ENCODE measurements at places on chromosomes 4 and X. TPM values are rescaled to one million over a fixed set of nuclear protein-coding genes. Genes with fewer than 3 reads are reported as not detected.
A peak's percentile ranks its signal among the peaks of the same experiment; 100 is the strongest.

DNA sequence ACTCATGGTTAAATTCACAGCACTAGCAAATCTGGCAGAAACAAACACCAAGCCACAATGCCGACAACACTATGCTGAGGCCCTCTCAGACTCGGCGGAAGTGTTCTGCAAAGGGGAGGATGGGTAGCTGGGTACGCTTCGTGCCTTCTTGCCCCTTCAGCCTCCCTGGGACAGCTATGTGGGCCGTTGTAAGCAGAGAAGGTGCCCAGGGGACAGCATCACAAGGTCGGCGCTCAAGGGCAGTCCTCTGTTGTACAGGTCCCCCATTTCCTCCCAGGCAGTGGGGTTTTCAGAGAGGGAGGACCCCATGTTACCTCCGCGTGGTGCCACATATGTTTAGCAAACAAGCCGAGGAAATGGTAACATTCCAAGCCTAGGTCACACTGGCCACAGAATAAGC, 173.6 kb downstream of the AFAP1 start:
- no peak for DNase-seq

DNA sequence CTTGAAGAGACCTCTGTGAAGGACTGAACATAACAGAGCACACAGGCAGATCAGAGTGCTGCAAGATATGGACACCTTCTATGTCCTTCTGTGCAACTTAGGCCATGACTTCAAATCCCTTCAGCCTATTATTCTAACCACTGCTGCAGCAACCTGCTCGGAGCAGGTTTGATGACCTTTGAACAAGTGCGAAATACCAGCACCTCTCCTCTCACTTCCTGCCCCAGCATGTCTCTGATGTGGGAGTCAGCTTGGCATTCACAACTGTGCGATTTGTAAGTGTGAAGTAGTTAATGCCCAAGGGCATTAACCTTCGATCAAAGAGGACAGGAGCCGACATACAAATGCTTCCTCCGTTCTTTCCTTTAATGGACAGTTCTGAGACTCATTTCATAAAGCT, 1.6 kb upstream of the EXOC1 start:
- DNase-seq = no peak

DNA sequence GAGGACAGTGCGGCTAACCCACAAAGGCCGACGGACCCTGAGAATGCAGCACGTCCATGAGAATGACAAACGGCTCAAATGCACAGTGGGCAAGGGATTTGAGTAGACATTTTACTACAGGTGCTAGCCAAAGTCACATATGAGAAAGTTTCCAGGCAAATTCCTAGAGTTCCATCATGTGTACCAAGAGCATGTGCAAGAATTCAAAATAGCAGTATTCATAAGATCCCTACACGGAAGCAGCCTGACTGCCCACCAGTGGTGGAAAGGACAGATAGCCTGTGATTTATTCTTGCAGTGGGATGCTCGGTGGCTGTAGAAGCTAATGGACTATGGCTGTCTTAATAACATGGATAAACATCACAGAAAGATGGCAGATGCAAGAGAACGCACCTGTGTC, 68.0 kb downstream of the RGS12 start:
- DNase-seq = no peak

USP51 gene
- polyA plus RNA-seq = 12.3 TPM

GRCh38 chrX:41909068-41909467, 14.3 kb downstream of the CASK start:
- no peak for DNase-seq

DNA sequence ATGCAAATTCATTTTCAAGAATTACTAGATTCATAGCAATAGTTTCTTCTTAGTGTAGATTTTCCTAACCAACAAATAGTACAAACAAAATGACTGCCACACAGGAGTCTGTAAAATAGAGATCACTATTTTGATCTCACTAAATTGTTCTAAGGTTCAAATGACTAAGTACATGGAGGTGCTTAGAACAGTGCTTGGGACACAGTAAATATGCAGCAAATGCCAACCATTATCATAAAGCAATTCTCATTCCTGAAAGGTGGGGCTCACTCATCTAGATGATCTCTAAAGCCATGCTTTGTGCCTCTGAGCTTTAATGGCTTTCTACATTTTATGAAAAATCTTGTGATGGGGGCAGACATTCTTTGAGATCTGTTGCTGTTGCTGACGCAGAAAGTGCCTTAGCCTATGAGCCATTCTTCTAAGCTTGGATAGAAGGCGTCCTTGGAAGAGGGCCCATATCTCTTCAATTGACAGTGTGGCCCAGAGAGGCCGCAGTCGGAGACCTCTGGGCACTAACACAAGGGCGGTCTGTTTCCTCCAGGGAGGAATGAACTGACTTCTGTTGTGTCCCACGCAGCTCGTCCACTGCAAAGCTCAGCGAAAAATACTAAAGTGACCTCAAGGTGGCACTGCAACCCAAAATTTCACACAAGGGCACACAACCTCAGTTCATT, 23.5 kb downstream of the TLR10 start:
- DNase-seq = peak; percentile 50

CPLX1 gene
- 2.1 TPM for polyA plus RNA-seq

- DNase-seq = no peak
Measured at GRCh38 chr4:80180743-80181142, 16.6 kb upstream of the PRDM8 start.

CDKL2 gene
- 15.2 TPM for polyA plus RNA-seq

- DNase-seq = no peak
Measured at GRCh38 chrX:72159769-72160168, 21.8 kb upstream of the PIN4 start.

CENPE gene
- polyA plus RNA-seq = 10.9 TPM

DNA sequence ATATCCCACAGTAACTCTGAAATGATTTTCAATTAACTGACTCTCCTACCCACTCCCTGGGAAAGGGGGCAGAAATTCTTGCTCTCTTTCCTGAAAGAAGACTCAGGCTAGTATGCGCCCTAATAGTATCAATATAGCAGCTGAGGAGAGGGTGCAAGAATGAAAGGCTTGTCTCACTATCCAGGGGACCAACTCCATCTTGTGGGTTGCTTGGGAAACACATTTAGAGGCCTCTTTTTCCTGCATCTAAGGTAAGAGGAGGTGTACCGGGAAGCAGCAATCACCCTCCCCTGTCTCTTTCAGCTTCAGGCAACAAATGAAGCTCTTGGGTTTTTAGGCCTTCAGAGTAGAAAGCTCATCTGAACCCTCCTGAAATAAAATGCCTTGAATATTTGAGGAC, 11.3 kb downstream of the TMEM255A start:
- no peak for DNase-seq

DNA sequence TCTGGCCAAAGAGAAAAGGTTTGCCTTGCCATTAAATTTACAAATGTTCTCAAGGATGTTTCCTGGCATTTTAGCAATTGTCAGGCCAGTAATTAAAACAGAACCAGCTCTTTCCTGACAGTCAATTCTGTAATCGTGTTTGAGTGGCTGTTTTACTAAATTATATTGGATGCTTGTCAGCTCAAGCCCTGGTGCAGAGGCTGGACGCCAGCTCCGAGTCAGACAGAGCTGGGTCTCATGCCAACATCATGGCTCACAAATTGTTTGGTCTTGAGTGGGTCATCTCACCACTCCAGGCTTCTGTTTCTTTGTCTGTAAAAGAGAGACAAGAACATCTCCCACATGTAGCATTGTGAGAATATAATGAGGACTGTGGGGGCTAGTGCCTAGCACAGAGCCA, 190.3 kb upstream of the PSAPL1 start:
- no peak for DNase-seq

CENPVL1 gene
- not detected for polyA plus RNA-seq

MRFAP1 gene
- 404 TPM for polyA plus RNA-seq

SSX4B gene
- polyA plus RNA-seq = not detected

USP17L29 gene
- polyA plus RNA-seq = not detected

LPAR4 gene
- 16.8 TPM for polyA plus RNA-seq

GRCh38 chr4:24547979-24548378, 36.4 kb downstream of the DHX15 start:
- no peak for DNase-seq

DNA sequence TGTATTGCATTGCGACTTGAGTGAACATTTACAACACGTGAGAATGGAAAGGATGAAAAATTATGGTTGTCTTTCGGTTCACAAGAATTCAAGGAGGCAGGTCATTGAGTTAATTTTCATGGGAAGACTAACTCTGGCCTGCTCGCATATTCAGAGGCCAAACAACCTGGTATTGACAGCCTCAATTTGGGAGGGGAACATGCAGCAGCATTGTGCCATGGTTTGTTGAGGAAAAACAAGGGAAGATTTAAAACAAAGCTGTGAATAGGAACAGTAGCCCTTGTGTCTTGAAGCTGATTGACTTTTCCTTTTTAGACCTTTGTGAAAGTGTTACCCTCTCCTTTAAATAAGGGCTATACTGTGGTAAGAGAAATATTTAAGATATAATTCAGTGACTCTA, 31.9 kb downstream of the FAT4 start:
- DNase-seq = no peak

SPINK2 gene
- polyA plus RNA-seq = not detected

- DNase-seq = no peak
Measured at GRCh38 chrX:9352694-9353411, 112.0 kb upstream of the TBL1X start.

DNA sequence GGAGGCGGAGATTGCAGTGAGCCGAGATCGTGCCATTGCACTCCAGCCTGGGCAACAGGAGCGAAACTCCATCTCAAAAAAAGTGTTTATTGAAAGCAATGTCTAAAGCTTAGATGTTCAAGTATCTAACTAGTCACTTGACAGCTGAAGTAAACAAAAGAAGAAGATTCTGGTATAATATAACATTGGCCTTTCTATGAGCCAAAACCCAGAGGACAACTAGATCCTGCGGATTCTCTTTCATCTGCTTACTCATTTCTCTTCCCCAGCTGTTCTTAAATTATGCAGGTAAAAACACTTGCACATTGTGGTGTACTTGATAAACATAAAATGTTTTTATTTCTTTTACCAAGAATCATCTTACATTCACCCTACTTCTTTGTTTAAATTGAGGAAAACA, 24.1 kb upstream of the AREG start:
- DNase-seq = no peak

C4orf51 gene
- not detected for polyA plus RNA-seq

DNA sequence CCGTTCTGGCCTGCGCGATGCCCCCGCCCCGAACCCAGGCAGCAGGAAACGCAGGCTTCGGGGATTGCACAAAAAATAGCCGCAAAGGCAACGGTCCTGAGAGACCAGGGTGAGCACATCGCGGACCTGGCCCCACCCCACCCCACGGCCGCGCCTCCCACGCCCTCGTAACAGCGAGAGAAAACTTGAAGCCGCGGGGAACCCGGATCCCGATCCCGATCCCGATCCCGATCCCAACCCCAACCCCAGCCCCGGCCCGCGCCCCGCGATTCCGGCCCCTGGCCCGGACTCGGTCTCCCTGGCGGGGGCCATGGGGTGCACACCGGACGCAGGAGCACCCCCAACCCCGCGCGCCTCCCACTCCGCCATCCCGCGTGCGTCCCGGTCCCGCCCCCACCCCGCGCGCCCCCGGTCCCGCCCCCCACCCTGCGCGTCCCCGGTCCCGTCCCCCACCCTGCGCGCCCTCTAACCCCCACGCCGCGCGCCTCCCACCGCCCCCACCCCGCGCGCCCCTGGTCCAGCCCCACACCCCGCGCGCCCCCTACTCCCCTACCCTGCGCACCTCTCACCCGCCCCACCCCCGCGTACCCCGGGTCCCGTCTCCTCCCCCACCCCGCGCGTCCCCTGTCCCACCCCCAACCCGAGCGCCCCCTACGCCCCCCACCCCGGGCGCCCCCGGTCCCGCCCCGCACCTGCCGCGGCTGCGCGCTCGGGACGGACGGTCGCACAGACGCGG, 29.0 kb downstream of the NOP14 start:
- DNase-seq = no peak

RAB41 gene
- polyA plus RNA-seq = 1.1 TPM

GRCh38 chr4:5479518-5480060, 228.8 kb downstream of the EVC2 start:
- DNase-seq = no peak

TENM3 gene
- 16.7 TPM for polyA plus RNA-seq

DNA sequence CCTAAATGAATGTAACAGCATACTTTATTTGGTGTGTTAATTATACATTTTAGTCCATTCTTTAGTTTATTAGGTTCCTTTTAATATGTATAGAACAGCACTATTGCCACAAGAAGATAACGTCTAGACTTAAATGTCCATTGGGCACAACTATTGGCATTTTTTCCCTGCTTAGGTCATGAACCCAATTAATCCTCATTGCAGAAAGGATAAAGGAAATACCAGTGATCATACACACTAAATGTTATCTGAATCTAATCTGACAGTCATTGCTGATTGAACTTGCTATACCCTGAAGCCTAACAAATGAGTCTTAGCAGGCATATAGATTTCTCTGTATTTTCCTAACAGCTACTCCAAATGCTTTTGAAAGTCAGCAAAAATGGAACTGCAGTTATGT, 2250.0 kb upstream of the AGA start:
- DNase-seq = no peak

PABPC1L2A gene
- 0.05 TPM for polyA plus RNA-seq

ZNF141 gene
- polyA plus RNA-seq = 31.5 TPM

DNA sequence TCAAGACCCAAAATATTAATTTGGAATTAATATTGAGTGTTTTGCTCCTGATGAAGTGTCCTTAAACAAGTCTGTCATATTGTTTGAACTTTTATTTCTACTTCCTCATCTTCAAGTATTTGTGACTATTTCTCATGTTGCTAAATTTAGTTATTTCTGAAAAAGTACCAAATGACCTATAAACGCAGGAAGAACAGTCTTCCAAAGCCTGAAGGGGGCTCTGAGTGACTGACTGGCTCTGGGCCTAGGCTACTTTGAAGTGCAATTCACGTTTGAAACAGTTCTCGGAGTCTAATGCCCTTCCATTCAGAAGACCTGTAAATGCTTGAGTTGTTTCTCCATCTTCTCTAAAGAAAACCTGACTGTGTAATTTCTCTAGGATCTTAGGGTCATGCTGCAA, 26.5 kb downstream of the GALNT7 start:
- DNase-seq = no peak

TRPC3 gene
- 0.78 TPM for polyA plus RNA-seq

CSAG3 gene
- polyA plus RNA-seq = not detected

S100G gene
- not detected for polyA plus RNA-seq

DNA sequence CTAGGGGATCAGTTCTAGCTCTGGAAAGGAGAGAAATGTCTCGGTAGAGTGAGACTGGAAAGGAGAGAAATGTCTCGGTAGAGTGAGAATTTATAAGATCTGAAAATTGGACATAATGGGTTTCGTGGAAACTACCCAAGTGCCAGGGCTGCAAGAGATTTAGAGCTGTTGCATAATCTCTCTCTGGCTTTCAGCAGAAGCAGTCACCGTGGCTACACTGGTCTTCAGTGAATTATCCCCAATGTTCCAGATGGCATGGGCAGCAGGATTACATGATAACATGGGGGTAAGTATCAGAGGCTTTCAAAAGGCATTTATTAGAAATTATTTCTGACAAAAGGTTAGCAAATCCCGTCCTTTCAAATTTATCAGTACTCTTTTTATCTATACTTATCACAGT, 435.5 kb downstream of the NKX6-1 start:
- DNase-seq = no peak

GRCh38 chr4:125780747-125781146, 466.0 kb downstream of the FAT4 start:
- DNase-seq = no peak

GRCh38 chrX:153063315-153063714, 7.0 kb downstream of the PNMA3 start:
- DNase-seq = no peak
